ENCODE measurements at places on chromosomes 11 and 22. TPM values are rescaled to one million over a fixed set of nuclear protein-coding genes. Genes with fewer than 3 reads are reported as not detected.

DNA sequence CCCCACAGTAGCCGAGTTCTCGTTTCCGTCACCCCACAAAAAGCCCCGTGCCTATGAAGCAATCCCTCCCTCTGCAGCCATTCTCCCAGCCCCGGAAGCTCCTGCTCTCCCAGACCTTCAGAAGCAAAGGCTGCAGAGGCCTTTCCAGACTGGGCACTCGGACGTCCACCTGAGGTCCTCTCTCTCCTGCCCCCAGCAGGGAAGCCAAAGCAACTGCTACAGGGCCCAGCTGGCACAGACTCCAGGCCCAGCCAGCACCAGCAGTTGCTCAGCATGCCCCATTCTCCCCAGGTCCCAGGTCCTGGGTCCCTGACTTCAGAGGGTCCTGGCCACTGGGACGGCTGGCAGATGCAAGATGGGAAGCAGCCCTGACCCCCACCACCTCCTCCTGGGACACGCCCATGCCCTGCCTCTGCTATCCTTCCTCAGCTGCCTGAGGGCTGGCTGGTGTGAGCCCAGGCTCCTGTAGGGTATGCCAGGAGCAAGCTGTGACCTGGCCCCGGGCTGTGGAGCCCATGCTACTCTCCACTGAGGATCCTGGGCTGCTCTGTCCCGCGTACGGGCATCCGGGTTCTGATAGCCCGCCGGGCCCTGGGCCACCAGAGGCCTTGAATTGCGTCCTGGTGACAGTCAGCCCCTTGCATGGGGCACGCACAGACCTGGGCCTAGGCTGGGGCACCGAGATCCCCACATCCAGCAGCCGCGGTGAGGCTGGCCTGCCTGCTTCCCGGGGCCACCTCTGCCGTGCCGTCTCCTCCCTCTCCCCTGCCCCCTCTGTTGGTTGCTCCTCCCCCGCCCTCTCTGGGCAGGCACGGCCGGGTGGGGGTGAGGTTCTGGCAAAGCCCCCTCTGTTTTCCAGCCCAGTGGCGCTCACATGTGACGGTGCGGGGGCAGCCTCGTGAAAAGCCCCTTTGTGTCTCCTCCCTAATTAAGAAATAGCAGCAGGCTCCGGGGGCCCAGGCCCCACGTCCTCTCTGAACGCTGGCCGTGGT, 1310.3 kb downstream of the BRD1 start:
- DNase-seq = no peak

- DNase-seq = peak; percentile 59
Measured at GRCh38 chr11:101863361-101863760, 51.4 kb upstream of the CEP126 start.

GRCh38 chr11:62539238-62539925, 7.2 kb downstream of the AHNAK start:
- no peak for DNase-seq

DNA sequence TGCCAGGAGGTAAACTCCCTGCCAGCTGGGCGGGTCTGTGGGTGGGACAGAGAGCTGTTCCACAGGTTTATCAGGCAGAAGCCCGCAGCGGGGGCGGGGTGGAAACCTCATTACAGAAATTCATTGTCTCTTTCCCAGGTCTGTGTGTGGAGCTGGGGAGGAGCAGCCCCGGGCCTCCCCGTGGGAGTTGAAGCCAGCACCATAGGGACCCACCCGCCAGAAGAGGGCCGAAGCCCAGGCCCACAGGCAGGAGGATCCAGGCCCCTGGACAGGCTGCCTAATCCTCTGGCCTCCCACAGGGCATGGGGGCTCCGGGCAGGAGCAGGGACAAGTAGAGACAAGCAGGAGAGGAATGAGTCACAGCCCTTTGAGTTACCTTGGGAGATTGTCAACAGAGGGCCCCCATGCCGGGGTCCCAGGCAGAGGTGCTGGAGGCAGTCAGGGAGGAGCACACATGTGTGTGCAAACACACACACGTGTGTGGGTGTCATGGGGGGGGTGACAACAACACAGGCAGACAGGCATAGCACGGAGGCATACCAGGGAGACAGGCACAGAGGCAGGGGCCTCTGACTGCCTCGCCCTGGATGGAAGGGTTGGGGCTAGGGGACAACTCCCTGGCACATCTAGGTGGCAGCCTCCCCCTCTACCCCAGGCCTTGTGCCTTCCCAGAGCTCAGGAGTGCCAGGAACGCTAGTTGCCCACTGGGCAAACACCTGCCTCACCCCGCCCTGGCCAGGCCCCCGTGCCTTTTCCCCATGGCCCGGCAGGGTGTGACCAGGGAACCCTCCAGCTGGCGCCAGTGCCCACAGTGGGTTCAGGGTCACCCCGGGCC, 1.4 kb downstream of the CDC42BPG start:
- DNase-seq = no peak

DNA sequence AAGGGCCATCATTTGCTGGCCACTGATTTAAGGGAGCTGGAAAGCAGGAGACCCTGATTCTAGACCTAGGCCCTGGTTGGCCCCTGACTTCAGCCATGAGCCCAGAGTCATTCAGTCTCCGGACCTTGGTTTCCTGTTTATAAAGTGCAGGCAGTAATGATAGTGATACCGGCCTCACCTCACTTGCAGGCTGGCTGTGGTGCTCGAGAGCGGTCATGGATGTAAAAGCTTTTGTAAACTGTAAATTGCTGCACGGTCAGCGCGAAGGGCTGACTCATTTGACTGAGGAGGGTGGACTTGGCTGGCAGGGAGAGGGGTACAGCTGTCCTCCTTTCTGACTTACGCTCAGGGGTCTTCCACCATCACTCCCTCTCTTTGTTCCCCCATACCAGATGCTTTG, 37.4 kb downstream of the FBLN1 start:
- DNase-seq = no peak

BACE1 gene
- total RNA-seq = 6.9 TPM

GRCh38 chr11:102553835-102554282, 23.3 kb upstream of the MMP7 start:
- no peak for DNase-seq

DNA sequence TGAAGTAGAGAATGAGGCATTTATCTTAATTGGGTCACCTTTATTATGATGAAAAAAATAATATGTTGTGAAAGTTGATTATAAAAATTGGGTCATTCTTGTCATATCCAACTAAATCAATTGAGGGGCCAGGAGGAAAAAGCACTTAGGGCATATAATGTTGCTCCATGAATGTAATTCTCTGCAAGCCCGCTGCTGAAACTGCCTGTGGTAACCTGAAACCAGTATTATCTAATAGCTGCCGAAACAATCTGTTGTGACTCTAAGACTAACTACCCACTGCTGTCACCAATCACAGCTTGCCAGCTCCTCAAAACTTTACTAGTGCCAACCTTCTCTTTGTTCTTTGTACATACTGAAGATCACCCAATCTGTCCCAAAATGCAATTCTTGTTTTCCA, 115.8 kb downstream of the ATG16L2 start:
- DNase-seq = no peak

ADAMTS8 gene
- not detected for total RNA-seq

FIBIN gene
- not detected for total RNA-seq

DNA sequence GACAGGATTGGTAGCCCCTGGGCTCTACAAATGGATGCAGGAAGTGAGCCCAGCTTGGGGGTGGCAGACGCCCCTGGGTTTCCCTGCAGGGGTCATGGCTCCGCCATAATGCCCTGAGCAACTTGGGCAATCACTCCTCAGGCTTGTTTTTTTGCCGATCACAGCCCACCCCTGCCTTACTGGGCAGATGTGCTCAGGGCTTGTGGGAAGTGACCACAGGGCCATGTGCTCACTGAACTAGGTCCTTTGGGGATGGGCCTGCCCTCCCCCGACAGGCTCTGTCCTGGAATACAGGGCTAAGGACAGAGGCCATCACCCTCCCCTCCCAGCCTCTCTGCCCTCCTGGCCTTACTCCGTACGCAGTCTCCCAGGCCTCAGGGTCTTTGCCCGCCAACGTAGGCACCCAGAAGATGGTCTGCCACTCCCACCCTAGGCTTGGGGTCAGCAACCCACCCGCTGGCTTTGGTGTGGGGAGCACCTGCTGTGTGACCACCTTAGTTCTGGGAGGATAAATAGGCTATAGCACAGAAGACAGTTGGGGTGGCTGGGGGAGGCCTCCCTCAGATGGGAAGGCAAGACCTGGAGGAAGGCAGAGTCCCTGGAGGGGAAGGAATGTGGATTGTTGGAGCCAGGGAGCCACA, 3.8 kb downstream of the RPLP2 start:
- no peak for DNase-seq

CBLIF gene
- total RNA-seq = not detected

RHOD gene
- 16.9 TPM for total RNA-seq

- no peak for DNase-seq
Measured at GRCh38 chr11:117881217-117881616, 4.8 kb upstream of the FXYD6 start.

CEND1 gene
- under 0.01 TPM for total RNA-seq

TRIM49 gene
- total RNA-seq = not detected

- peak; percentile 37 for DNase-seq
Measured at GRCh38 chr11:12723421-12724300, 49.4 kb downstream of the TEAD1 start.

DNA sequence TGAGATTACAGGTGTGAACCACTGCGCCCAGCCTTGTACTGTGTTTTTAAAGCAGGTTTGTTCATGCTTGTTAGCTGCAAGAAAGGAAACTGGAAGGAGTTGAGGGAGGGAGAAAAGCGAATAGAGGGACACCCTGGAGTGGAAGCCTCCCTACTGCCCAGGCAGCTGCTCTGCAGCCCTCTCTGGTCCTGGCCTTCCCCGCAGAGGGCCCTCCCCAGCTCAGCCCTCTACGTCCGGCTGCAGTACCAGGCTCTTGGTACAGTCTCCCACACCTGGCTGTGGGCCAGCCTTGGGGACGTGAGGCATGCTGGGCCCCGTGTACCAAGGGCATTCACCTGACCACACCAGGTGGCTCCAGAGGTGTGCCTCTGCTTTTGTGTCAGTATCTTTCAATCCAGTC, 70.8 kb downstream of the MED15 start:
- DNase-seq = no peak

- no peak for DNase-seq
Measured at GRCh38 chr11:114049050-114049449, 10.5 kb upstream of the ZBTB16 start.

- no peak for DNase-seq
Measured at GRCh38 chr22:40113696-40114095, 64.0 kb upstream of the TNRC6B start.

GSTT2 gene
- total RNA-seq = 1.1 TPM

OR8D4 gene
- not detected for total RNA-seq

NLRP6 gene
- not detected for total RNA-seq

- peak; percentile 70 for DNase-seq
Measured at GRCh38 chr11:112042161-112042960, 17.2 kb downstream of the DLAT start.

GRCh38 chr22:37457093-37457893, 28.9 kb downstream of the MFNG start:
- peak; percentile 63 for DNase-seq

RAG2 gene
- not detected for total RNA-seq

DNA sequence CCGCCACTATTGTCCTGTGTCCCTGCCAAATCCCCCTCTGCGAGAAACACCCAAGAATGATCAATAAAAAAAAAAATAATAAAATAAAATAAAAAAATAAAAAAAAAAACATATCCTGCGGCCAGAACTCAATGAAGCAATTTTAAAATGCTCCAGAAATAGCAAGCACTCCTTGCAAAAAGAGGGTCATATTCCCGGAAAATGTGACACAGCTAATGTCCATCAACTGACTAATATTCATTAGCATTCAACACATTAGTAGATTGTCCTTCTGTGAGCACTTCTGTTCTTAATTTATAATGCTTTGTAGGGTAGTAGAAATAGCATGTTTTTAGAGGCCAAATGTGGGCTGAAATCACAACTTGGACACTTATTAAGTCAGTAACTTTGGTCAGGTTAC, 252.3 kb upstream of the SESN3 start:
- DNase-seq = no peak

DNA sequence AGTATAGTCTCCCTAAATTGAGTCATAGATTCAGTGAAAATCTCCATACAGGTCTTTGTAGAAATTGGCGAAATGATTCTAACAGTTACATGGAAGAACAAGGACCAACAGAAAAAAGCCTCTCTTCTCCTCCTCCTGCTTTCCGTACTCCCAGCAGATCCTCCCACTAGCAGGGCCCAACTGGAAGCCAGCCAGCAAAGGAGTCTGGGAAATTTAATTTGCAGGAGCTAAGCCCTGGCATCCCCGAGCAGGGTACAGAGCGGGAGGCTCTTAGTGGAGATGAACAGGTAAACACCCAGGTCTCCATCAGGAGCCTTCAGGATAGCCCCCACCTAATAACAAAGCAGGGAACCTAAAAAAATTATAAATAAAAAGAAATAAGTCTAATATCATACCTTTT, 1473.8 kb downstream of the TBC1D22A start:
- DNase-seq = no peak

GRCh38 chr11:64485074-64485473, 105.9 kb upstream of the SLC22A12 start:
- no peak for DNase-seq

- DNase-seq = no peak
Measured at GRCh38 chr11:119538753-119539152, 115.8 kb upstream of the THY1 start.

GRCh38 chr11:1034001-1034400, 2.5 kb downstream of the MUC6 start:
- DNase-seq = no peak

OR4A47 gene
- not detected for total RNA-seq

GRCh38 chr11:68327586-68328370, 15.4 kb downstream of the LRP5 start:
- DNase-seq = no peak

- no peak for DNase-seq
Measured at GRCh38 chr22:19824926-19825339, 29.7 kb downstream of the GNB1L start.

DDB1 gene
- total RNA-seq = 356 TPM

GRCh38 chr11:62273789-62274275, 3.9 kb downstream of the SCGB2A2 start:
- no peak for DNase-seq

DNA sequence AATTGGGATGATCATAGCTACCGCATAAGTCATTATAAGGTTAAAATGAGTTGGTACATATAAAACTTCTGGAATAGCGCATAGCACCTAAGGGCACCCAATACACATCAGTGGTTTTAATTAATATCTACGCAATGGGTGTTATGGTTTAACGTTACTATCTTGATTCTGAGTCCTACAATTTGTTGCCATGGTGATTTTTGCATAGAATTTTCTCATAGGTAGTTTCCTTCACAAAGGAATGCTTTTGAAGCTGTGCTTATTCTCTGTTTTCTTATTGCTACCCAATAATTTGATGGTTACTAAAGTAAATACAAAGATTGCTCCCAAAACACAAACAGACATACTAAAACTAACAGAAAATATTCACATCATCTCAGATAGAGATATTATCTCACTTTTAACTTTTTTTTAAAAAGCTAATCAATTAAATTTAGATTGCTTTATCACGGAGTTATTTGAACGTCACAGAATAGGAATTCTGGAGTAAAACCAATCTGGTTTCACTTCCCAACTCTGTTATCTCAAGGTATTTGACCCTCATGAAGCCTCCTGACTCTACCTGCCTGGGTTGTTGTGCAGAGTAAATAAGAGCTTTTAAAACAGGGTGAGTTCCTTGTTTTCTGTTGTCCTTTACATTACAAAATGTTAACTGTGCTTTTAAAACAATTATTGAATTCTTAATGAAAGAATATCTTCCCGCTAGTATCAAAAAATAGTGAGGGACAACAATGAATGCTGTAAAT, 635.5 kb upstream of the CCDC90B start:
- no peak for DNase-seq

Data from dermis microvascular lymphatic vessel endothelial cell (primary cell).